ENCODE measurements at places on chromosomes 16 and 17.

DNA sequence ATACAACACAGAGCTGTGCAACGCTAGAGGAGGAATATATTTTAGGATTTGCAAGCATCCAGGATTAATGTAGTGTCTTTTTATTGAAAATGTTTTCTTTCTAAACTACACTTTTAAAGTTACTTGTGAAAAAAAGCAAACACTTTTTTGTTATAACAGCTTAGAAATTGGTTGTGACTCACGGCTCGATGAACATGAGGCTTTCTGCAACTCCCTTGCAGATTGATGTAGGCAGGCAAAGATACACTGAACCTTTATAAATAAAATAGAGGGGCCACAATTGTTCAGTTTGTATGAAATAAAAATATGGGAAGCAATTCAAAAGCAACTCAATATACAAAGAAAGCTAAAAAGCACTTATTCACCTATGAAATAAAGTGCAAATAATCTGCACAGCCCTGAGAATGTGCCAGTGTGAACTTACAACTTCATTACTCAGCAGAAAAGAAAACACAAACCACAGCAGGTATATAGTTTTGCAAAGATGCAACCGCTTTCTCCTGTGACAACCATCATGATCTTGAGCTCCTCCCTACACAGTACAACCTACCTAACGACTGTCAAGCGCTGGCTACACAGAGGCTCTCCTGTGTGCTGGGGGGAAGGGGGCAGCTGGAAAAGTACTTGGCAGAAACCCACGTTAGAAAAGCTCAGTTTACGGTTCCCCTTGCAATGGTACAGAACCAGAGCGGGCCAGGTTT is 948 bp downstream of the LUC7L start:
- DNase-seq = no peak

DNA sequence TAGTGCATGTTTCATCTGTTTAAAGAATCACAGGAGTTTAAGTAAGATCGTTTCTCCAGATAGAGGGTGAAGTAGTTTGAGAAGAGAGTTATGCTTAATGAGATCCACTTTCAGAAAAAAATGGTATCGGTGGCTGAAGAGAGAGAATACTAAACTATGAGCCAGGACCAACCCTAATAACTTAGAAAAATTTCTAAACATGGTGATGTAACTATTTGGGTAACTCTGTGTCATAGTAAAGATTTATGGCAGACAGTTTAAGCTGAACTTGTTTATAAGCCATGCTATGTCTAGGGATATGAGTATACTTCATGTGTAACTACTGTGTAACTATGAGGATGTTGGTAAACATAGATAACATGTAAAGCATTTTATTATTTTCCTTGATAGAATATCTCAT is 489.5 kb downstream of the KCNJ2 start:
- no peak for DNase-seq

GRCh38 chr16:85061566-85061965 is 34.0 kb downstream of the KIAA0513 start:
- DNase-seq = no peak

DNA sequence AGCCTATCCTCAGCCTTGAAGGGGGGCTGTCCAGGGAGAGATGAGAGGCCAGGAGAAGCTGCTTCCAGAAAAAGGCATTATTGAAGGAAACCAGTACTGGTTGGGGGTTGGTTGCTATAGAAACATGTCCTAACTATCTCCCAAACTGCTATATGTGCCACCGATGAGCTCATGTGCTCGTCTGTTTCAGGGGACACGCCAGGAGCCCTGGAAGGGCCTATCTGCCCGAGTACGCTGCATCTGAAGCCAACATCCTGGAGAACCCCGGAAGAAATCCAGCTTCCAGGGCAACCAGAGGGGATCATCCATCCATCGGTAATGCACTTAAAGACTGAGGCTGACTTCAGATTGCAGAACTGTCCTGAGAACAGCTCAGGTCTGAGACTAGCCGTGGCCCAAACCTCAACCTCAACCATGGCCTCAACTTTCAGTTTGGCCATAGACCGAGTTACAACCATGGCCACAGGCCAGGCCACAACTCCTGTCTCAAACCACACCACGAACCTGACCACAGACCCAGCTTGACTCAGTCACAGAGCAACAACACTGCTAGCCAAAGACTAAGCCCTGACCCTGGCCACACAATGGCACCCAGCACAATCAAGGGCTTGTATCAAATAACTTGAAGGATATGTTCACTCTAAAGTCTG is 10.2 kb downstream of the PITPNM3 start:
- DNase-seq = no peak

DNA sequence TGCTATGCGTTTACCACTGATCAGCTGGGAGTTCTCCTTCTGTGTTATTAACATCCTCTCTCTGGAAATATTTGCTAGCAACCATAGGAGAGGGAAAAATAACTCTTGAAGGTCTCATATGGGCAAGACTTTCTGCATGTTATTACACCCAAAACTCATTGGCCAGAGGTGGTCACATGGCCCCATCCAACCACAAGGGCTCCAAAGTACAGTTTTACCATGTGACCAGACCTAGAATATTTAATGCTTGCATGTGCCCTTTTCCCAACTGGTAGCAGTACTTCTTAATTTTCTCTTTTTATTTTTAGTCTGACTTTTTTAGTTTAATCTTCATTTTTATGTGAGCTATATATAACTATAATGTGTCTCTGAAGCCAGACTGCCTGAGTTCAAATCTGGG is 141.0 kb upstream of the NOG start:
- DNase-seq = no peak

DNA sequence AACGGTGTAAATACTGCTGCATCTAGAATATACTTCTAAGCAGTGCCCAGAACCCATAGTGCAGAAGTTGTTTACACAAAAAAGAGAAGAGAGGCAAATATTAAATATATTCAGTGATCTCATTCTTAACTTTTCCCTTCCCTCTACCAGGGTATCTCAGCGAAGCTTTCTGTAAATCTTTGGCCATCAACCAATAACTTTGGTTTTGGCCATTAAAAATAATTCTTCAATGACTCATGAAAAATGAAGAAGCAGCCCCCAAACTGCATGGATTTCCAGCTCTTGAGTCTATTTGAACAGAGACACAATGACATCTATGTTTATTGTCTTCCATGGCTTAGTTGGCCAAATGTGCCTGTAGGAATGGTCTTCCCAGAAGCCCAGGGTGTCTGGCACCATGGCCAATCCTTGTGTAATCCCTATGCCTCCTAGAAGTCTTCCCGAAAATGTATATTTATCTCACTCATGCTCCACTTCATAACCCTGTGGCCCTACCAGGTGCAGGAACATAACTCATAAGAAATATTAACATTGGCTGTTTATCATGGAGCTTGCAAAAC is 646.6 kb downstream of the TOX3 start:
- no peak for DNase-seq

DNA sequence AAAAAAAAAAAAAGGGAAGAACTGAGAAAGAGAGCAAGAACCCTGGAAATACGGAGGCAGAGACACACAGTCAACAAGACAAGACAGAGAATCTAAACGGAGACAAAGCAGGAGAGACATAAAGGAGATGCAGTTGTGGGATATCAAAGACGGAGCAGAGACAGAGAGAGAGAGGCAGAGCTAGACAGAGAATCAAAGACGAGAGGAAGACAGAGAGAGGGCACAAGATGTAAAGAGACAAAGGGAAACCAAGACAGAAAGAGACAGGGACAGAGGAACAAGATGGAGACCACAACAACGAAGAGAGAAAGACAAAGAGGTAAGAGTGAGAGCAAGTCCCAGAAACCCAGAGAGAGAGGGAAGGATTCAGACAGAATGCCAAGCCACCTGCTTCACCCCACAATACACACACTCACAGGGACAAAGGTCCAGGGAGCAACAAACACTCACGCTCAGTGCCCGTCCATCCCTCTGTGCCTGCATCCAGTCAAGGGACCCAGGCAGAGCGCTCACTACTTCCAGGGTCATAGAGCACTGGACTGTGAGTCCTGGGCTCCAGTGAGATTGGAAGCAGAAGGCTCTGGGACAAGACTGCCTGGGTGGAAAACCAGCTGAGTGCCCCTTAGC is 88.9 kb downstream of the C16orf78 start:
- no peak for DNase-seq

- DNase-seq = no peak
Observed at GRCh38 chr16:4763791-4764190, 3.2 kb downstream of the ZNF500 start.

DNA sequence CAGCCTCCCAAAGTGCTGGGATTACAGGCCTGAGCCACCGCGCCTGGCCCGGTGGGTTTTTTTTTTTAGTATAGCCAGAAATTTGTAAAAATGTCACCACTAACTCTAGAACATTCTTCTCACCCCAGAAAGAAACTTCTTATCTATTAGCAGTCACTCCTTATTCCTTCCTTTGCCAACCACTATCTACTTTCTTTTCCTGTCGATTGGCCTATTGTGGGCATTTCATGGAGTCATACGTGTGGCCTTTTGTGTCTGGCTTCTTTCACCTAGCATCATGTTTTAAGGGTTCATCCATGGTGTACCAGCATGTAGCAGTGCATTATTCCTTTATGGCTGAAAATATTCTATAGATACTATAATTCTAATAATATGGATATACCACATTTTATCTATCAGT is 3.6 kb downstream of the CYB5D2 start:
- no peak for DNase-seq

DNA sequence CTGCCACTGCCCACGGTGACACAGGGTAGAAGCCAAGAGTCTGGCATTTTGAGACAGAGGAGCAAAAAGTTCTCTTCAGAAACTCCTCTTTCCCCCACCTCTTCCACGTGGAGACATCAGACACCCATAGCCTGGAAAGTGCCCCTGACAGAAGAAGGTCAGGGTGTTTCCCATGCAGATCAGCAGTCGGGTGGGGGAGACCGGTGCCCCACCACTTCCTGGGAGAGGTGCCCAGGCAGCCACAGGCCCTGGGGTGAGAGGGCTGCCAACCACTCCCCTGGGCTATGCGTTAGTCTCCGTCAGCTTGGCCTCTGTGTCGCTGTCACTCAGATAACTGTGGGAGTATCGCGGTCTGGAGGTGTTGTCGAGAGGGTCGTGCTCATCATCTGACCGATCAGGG is 31.5 kb downstream of the PIPOX start:
- no peak for DNase-seq

DNA sequence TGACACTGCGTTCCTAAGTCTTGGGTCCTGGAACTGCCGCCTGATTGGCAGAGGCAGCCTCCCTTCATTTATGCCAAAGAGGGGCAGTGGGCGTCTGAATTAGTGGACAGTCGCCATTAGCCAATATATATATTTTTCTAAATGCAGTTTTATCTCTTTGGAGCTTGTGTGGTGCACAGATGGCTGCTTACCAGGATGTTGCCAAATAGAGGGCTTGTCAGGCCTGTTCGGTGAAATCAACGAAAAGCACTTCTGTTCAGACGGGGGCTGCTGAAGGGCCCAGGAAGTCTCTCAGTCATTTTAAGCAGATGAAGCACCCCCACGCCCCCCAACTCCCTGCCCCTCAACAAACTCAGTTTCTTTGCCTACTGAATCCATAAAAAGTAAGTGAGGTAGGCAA is 66.0 kb downstream of the RAP1GAP2 start:
- no peak for DNase-seq

DNA sequence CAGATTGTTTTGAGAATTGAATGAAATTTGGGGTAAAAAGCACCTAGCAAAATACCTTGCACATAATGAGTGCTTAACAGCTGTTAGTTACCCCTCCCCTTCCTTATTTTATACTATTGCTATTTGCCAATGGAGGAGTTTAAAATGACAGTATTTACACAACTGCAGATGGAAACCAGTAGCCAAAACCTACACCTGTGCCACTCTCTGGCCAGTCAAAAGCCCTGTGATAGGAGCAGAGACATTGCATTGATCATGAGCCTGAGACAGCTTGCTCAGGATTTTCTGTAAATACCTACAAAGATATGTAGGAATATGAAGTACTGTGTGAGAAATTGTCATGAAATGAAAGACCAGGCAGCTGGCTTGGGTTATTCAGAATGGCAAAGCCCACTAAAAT is 115.3 kb upstream of the HLF start:
- DNase-seq = no peak

GRCh38 chr17:8109661-8110455 is 8.5 kb downstream of the ALOXE3 start:
- DNase-seq = no peak

DNA sequence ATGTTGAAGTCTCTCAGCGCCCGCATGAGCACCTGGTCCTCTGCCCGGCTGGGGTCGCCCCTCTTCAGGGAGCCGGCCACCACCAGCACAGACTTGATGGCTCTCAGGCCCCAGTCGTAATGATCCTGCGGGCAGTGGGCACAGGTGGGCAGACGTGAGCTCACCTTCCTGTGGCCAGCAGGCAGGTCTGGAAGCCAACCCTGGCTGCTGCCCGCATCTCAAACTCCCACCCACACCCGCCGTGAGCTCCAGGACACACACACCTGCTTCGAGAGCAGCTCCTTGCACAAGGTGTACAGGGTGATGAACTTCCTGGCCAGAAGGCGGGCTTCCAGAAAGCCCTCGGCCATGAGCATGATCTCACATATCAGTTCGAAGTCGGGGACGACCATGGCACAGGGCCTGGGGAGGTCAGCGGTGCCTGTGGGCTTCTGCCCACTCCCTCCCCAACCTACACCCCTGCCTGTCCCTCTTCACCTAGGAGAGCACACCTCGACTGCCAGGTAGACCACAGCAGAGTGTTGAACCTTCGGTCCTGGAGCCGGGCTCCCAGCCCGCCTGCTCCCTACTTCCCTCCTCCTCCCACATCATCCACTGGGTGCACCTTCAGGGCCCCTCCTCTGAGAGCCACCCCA is 82.4 kb downstream of the DNAH17 start:
- DNase-seq = no peak

GRCh38 chr16:4323845-4324488 is 8.1 kb downstream of the GLIS2 start:
- no peak for DNase-seq

- DNase-seq = no peak
Observed at GRCh38 chr17:47690121-47690520, 3.8 kb upstream of the TBKBP1 start.

GRCh38 chr17:1058423-1059130 is 61.6 kb downstream of the TIMM22 start:
- DNase-seq = no peak

DNA sequence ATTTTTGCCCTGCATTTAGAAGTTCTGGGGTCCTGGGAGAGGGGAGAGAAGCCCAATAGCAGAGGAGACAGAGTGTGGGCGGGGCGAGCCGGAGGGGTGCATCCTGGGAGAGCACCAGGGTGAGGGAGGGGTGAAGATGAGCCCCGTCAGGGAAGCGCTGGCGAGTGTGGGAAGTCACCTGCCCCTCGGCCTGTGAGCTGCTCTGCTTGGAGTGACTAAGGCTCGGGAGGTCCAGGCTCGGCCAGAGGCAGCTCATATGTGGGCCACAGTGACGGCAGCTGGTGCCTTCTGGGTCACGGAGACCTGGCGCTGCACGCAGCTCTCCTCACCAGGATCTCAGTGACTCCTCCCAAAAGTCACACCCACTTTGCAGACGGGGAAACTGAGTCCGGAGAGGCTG is 1.1 kb downstream of the ZG16B start:
- no peak for DNase-seq

Measured in GM12864 (cell line).